ENCODE measurements at places on chromosomes 7 and 10.

DNA sequence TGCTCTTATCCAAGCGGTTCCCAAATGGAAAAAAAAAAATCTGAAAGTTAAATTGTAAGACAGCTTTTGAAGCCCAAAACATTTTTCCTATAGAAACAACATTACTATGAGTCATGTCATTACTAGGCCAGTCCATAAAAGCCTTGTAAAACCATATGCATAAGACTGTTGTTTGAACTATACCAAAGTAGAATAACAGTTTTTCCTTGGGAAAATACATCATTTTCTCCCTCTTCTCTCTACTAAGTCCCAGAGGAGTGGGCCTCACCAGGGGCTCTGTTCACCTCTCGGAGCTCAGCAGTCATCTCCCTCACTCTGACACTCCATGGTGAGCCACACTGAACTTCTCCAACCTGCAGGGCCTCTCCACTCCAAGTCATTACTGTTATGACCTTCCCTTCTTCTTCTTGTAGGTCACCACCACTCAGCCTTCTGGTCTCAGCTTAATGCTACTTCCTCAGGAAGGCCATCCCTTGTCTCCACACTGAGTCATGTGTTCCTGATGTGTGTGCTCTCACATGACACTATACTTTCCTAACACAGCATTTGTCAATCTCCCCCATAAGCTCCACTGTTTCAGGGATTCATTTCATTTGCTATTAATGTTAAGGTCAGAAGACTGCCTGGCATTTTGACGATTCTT is 32.5 kb downstream of the ZNF438 start:
- no peak for DNase-seq

DNA sequence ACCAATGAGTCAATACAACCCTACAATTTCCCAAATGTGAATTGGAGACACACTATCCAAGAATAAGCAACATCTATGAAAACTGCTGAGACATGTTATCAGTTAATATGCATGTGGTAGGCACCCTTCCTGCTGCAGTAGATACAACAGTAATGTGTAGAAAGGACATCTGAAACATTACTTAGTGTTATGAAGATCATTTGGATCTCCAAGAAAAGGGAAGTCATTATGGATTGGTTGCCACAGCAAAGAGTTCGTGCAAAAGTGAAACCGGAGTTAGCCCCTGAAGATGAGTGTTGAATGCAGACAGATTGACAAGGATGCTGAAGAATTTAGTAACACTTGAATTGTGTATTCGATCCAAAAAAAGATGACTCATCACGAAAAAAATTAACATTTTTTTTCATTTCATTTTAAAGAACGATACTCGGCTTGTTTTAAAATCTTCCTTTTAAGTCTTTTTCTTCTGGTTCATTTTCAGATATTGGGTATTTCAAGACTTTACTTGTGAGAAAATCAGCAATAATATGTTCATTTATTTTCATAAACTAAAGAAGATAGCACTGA is 322.4 kb upstream of the KLF6 start:
- no peak for DNase-seq

DNA sequence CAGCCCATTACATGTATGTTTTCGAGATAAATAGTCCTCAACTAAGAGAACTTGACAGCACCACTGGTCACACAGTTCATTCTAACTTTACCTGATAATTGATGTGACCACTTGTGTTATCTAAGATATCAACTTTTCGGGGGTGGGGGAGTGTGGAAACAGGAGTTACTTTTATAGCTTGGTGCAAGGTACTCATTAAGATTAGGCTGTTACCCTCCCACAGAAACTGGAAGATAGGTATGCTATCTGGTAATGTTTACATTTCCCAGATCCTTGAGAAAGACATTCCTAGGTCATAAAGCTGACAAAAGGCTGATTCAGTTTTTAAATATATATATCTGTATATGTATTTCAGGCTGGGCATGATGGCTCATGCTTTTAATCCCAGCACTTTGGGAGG is 11.1 kb downstream of the ERVW-1 start:
- DNase-seq = no peak

- DNase-seq = no peak
These were observed 171.4 kb downstream of the SFMBT2 start for GRCh38 chr10:7239312-7239985.

DNA sequence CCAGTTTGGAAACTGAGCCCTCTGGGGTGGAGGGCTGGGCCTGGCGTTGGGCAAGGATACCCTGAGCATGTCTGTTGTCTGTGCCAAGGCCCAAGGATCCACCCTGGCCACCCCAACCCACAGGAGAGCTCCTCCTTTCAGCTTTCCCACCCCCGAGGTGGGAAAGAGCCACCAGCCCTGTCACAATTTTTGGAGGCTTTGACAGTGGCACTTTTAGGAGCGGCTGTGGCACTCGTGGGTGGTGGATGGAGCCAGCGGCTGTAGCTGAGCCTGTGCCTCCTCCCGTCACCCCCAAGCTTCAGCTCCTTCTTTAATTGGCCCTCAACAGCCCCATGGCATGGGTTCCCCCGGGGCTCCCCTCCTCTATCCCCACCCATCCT is 18.2 kb upstream of the ZNF862 start:
- no peak for DNase-seq

- DNase-seq = peak; percentile 24
These were observed 11.2 kb upstream of the SLC35B4 start for GRCh38 chr7:134327896-134328295.

GRCh38 chr10:100728928-100729861 is 16.2 kb upstream of the PAX2 start:
- no peak for DNase-seq

- no peak for DNase-seq
These were observed 268.4 kb downstream of the TCERG1L start for GRCh38 chr10:131043039-131043691.

GRCh38 chr10:29055101-29055500 is 233.8 kb upstream of the LYZL1 start:
- no peak for DNase-seq

DNA sequence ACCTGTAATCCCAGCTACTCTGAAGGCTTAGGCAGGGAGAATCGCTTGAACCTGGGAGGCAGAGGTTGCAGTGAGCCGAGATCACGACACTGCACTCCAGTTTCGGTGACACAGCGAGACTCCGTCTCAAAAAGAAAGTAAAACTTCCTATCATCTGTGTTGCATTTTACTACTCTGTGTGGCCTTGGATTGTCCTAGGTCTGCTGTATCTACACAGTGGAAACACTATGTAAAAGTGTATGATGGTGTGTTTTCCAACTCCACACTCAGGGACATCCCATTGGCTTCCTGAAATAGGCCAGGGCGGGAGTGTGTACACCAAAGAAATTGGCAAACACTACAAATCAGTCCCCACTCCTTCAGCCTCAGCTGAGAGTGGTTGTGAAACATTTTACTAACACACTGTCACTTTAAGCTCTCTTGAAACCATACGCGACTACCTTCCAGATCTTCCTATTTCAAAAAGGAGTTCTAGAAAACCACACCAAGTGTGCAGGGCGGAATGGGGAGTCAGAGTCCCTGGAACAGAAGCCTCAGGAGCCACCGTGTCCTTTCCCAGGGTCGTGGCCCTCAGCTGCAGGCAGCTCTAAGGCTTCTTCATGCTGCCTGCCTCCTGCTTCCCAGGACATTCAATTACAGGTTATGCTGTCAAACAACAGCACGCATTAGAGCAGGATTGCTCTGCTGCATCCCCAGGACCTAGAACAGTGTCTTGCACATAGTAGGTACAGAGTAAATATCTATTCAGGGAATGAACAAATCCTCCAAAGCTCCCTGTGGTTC is 275.4 kb downstream of the PARD3 start:
- DNase-seq = no peak

- no peak for DNase-seq
These were observed 30.0 kb upstream of the TES start for GRCh38 chr7:116180302-116180701.

DNA sequence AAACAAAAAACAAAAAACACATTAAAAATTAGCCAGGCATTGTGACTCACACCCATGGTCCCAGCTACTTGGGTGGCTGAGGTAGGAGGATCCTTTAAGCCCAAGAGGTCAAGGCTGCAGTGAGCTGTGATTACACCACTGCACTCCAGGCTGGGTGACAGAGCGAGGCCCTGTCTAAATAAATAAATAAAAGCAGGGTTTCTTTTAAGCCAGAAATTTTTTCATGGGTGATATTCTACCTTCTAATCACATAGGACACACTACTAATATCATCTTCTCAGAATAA is 14.2 kb upstream of the SVIL start:
- DNase-seq = no peak

DNA sequence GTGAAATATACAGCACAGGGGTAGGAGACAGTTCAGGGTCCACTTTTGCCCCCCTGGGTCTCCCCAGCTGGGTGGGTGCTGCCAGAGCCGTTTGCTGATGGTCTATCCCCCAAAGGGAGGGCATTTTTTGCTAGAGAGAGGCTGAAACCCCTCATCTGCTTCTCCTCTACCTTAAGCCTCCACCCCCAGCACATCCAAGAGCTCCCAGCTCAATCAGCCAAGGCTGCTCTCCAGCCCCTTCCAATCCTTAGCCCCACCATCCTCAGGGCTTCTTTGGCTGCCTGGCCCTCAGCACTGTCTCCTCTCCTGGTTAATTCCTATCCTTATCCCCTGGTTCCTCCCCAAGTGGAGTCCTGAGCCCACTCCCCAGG is 153.1 kb downstream of the AOAH start:
- no peak for DNase-seq

DNA sequence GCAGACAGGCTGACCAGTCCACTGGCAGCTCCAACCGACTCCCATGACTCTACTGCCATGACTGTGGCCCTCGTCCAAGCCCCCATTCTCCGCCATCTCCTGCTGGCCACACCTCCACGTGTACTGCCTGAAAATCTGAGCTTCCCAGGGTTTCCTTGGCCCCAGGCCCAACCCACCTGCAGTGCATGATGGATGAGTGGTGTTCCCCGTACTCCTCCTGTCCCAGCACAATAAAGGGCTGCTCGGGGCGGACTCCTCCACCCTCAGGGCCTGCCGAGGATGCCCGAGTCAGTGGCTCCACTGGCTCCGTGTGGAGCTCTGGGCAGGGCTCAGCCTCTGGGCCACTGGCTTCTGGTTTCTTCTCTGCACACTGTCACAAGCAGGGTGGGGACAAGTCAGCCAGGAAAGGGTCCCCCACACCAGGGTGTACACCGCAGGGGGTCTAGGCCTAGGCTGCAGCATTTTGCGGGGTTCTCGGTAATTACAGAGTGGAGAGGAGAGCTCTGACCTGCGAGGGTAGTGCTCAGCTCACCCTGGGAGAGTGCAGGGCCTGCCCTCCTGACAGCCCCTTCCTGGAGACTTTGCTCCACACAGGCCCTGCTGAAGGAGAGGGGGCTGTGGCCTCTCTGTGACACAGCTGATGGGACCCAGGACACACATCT is 15.2 kb downstream of the WDR91 start:
- DNase-seq = no peak

- DNase-seq = no peak
These were observed 209.7 kb downstream of the SKIDA1 start for GRCh38 chr10:21315645-21316220.

DNA sequence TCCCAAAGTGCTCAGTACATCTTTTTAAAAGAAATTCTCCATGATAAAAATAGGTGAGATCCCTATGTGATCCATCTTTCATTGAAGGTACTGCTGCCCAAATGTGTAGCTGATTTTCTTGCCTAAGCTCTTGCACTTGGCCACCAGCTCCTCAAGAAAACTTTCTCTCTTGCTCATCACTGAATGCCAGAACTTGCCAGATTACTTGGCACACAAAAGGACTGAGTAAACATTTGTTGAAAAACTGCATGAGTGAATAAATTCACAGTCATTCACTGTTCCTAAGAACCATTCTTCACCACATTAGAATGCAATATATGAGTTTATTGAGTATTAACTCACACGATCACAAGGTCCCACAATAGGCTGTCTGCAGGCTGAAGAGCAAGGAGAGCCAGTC is 99.9 kb downstream of the TRIL start:
- no peak for DNase-seq

GRCh38 chr10:95208702-95209391 is 14.8 kb downstream of the ACSM6 start:
- no peak for DNase-seq

DNA sequence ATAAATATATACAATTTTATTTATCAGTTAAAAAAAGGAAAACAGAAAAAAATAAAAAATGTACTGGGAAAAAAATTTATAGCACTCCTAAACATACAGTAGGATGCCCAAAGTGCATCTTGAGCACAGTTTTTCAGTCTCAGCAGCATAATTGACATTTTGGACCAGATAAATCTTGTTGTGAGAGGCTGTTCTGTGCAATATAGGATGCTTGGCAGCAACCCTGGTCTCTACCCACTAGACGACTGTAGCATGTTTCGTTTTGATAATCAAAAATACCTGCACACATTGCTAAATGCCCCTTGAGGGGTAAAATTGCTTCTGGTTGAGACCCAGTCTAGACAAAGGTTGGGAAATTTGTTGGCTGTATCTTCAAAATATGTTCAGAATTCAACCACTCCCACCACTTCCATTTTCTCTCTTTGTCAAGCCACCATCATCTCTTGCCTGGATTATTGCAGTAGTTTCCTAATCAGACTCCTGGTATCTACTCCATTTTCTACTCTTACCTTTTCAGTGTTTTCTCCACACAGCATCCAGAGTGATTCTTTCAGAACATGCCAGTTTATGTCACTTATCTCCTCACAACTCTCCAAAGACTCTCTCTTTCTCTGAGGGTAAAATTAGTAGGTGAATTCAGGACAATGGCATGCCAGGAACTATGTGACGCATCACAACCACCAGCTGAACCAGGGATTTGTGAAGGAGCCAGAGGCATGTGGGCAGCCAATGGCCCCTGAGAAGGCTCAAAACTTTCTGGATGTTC is 91.4 kb downstream of the GPR85 start:
- no peak for DNase-seq

- no peak for DNase-seq
These were observed 201.7 kb downstream of the PHF14 start for GRCh38 chr7:11175371-11175770.

- DNase-seq = no peak
These were observed 44.0 kb downstream of the COL13A1 start for GRCh38 chr10:69845574-69846292.

DNA sequence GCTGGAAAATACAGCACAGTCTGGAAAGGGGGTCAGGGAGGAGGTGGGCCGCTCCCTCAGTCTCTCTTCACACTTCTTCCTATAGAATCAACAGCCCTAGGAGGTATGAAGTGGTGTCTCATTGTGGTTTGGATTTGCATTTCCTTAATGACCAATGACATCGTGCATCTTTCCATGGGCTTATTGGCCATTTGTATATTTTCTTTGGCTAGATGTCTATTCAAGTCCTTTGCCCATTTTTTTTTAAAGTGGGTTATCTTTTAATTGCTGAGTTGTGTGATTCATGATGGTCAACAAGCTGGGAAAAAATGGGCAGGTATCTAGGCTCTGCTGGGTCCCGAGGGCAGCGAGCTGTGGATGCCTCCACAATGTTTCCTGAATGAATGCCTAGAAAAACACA is 29.1 kb downstream of the TMEM130 start:
- no peak for DNase-seq

- no peak for DNase-seq
These were observed 179.5 kb downstream of the ZWINT start for GRCh38 chr10:56181607-56182006.

DNA sequence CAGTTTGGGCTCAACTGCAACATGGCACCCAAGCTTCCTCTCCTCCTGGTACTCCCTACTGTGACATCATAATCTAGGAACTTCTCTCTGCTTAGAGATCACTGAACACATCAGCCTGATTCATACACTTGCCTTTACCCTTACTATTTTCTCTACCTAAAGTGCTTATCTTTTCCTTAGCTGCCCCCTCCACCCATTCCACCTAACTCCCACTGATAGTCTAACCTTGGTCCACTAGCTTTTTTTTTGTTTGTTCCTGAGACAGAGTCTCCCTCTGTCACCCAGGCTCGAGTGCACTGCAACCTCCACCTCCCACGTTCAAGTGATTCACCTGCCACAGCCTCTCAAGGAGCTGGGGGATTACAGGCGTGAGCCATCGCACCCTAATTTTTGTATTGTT is 15.9 kb downstream of the CUL2 start:
- DNase-seq = no peak
